ENCODE measurements at places on chromosomes 13 and 19.

DNA sequence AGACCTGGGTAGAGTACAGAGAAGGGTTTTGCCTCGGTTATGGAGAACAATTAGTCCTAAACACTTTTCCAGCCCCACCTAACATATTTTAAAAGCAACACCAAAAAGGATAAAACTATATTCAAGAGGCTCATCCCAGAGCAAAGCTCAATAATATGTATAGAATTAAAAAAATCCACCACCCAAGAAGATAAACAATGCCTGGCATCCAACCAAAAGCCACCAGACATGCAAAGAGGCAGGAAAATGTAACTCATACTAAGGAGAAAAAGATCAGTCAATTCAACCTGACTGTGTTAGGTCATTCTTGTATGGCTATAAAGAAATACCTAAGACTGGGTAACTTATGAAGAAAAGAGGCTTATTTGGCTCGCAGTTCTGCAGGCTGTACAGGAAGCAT is 39.3 kb downstream of the FGF9 start:
- no peak for DNase-seq

DNA sequence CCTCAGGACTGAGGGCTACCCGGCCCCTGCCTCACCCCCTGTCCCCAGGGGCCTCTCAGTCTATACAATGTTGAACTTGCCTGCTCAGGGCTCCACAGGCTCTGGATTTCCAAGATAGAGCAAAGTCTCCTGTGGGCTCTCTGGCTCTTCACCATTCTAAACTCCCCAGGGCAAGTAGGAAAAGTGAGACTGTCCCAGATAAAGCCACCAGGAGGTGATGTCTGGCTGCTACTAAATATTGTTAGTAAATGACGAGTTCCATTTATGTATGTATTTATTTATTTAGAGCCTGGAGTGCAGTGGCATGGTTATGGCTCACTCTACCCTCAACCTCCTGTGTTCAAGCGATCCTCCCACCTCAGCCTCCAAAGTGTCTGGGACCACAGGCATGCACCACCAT is 73.6 kb upstream of the SIAH3 start:
- no peak for DNase-seq

- DNase-seq = peak; percentile 98
Measured at GRCh38 chr19:1260749-1261537, 8.2 kb upstream of the CIRBP start.

DNA sequence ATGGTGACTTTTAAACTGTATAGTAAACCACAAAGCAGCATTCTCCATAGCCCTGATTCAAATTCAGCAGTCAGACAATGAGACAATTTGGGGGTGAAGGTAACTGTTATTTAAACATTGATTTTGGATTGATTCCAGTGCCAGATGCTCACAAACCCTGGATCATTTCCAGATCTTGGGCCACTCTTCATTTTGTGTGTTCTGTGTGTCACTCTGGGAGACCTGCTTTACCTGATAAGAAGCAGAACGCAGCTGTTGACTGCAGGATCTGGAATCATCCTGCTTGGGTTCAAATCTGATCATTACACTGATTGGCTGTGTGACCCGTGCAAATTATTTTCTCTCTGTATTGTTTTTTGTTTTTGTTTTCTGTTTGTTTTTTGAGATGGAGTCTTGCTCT is 4.0 kb upstream of the PCDH8 start:
- no peak for DNase-seq

- peak; percentile 74 for DNase-seq
Measured at GRCh38 chr13:94712812-94713560, 641 bp upstream of the SOX21 start.

GRCh38 chr19:47531640-47532387 is 17.0 kb upstream of the NAPA start:
- no peak for DNase-seq

DNA sequence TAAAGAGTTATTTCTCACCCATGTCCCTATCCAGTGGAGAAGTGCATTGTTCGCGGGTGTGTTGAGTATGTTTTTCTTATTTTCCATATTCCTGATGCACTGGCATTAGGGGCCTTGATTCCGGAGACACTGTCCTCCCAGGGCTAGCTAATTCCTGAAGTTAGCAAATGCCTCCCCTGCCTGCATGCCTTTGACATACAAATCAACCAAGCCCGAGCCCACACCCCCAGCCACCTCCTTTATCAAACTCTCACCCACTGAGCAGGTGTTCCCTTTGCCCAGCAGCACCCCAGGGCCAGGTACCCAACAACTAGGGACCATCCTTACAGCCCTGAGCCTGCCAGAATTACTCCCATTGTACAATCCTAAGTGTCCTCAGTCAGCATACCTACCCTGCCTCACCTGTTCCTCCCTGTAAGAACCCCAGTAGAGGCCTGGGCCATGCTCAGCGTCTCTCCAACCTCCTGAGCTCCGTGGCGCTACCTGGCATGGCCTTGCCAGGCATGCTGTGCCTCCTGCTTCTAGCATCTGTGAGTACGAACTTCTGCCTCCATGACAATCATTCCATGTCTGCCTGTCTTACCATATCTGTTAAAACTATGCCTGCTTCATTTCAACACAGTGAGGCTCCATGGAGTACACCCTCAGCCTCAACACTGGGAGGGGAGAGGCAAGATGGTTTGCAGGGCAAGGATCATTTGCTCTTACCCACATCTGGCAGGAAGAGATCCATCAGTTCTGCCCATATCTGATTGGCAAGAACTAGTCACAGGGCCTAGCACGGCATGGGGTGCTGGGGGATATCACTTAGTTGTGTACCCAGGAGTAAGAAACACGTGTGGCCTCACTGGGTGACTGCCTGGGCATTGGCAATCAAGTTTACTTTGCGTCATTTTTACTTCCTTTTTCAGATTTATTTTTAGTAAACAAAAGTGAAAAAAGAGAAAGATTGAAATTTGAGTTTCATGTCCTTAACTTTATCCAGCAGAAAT is 203.9 kb downstream of the SHISA2 start:
- DNase-seq = no peak

DNA sequence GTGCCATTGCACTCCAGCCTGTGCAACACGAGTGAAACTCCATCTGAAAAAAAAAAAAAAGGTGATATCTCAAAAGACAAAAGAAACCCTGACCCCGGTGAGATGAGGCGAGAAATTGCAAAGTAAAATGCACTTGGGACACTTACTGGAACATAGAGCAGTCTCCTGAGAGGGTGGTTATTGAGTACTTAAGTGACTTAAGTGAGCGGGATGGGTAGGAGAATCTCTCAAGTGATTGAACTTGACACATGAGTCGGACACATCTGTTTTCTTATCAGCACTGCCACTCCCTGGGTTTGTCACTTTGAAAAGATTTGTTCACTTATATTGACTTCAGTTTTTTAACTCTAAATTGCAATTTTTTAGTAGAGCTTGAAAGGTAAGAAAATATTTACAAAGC is 2.8 kb downstream of the ZNF429 start:
- DNase-seq = no peak

GRCh38 chr13:71624653-71625600 is 242.1 kb downstream of the DACH1 start:
- no peak for DNase-seq

- no peak for DNase-seq
Measured at GRCh38 chr19:15563325-15563794, 51.7 kb upstream of the CYP4F8 start.

GRCh38 chr13:21812192-21812626 is 141.3 kb downstream of the FGF9 start:
- no peak for DNase-seq

- no peak for DNase-seq
Measured at GRCh38 chr13:107266657-107267056, 698.7 kb upstream of the ARGLU1 start.

DNA sequence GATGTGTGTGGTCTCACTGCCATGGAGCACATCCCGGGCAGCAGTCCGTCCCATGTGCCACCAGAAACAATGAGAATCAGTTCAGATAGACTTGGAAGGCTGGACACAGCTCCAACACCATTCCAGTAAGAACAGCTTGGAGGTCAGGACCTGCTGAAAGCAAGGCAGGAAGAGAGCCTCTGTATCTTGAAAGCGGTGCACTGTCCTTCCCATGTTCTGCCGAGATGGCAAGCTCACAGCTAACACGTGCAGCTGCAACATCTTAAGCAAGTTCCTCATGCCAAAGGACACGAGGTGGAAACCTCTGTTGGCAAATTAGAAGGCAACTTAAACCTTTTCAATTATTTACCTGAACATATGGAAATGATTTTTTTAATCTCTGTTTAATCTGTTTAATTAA is 175.4 kb downstream of the DLEU7 start:
- no peak for DNase-seq

DNA sequence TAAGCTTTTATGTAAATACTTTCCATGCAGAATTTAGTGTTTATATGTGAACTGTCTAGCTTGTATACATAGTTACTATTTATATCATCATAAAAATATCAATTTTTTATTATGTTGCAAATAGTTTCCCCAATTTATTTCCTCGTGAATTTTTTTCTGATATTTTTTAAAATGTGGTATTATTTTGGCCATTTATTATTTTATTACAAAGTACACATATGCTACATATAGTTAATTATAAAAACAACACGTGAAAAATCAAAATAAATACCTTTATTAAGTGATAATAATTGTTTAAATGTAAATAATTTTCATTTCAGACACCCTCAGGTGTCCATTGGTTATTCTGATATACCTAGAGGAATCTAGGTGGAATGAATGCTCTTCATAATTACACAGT is 1394.9 kb upstream of the PRR20A start:
- DNase-seq = no peak

- peak; percentile 99 for DNase-seq
Measured at GRCh38 chr19:662962-663681, at the start of gene RNF126. RNF126 (minus strand) TSS chr19:663214; CDS start chr19:663121, 93 bp downstream.

- no peak for DNase-seq
Measured at GRCh38 chr13:84380866-84381265, 498.6 kb upstream of the SLITRK1 start.

All from 8988T (cell line).